Trophoblast cell (in vitro differentiated cells and primary cell): ENCODE measurements at places on chromosomes 7 and 10.

GRCh38 chr7:100394077-100394476 lies 20.8 kb downstream of the PILRA start:
- DNase-seq = no peak

DNA sequence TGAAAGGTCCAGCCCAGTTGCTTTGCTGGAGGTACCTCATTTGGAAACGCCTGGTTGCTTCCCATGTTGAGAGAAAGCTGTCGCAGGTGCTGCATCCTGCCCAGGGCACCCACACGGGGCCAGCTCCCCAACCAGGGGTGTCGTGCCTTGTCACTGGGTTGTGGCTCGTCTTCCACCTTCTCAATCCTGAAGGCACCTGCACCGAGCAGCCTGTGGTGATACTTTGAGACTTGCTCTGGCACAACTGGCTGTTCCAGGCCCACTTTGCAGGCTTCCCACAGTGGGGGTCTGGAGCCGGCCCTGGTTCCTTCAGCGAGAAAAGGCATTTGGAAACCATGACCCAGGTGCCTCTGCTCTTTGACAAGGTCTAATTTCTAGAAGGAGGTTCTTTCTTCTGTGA lies 197.3 kb upstream of the PPP2R2D start:
- DNase-seq = no peak

- peak; percentile 72 for DNase-seq
Observed at GRCh38 chr7:70016044-70016770, 417.9 kb downstream of the AUTS2 start.

DNA sequence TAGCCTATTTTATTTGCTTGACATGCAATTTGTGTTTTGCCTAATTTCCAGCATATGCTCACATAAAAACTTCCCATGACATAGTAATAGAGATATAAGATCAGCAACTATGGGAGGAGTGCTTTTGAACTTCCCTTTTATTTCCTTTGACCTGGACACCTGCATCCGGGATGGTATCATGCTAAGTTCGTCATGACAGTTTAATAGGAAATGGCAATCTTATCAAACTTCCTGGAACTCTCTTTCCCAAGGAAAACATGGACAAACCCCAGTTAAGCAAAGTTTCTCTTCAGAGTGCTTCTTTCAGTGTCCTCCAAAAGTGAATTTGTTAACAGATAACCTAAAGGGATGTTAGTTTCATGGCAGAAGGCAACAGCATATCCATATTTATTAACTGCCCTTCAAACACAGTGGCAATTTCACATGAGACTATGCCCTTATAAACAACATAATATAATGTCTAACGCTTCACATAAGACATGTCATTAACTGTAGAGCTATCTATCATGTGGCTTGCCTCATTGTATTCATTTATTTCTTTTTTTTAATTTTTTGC lies 474.7 kb upstream of the SEMA3A start:
- no peak for DNase-seq

DNA sequence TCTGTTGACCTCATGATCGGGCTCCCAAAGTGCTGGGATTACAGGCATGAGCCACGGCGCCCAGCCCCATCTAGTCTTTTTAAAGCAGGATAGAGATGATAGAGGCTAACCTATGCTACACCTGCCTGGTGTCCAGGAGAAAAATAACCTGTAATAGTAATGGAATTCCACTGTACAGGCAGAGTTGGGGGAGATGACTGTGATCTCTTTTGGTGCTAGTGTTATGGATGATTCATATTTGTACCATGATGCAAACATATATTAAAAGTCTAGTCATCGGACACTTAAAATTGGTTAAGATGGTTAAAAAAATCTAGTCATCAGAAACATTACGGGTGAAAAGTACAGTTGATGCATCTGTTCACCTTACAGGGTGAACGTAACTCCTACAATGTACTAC lies 6.1 kb upstream of the SAR1A start:
- DNase-seq = no peak

DNA sequence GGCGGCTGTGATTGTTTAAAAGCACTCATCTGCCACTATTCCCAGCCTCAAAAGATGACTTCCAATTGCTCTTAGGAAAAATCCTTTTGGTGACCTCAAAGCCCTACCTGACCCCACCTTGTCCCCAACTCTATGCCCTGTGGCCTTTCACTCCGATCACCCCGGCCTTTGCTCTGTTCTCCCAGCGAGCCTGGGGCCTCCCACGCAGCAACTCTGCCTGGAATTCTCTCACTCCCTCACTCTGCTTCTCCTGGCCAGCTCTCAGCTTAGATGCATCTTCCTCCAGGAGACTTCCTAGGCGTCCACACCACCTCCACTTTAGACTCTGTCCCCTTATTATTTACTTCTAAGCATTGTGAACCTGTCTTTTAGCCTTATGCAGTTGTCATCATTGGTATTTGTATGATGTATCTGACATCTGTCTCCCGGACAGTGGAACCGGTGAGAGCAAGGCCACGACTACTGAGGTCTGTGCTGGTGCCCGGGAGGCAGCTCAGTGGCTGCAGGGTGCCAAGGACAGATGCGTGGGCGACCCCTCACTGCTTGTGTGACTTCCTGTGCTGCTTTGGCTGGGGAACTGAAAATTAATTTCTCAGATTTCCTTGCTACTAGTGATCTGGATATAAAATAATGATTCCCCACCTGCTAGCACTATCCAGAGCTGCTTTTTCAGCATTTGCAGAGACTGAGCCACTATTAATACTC lies 63.0 kb downstream of the PIP4K2A start:
- no peak for DNase-seq

DNA sequence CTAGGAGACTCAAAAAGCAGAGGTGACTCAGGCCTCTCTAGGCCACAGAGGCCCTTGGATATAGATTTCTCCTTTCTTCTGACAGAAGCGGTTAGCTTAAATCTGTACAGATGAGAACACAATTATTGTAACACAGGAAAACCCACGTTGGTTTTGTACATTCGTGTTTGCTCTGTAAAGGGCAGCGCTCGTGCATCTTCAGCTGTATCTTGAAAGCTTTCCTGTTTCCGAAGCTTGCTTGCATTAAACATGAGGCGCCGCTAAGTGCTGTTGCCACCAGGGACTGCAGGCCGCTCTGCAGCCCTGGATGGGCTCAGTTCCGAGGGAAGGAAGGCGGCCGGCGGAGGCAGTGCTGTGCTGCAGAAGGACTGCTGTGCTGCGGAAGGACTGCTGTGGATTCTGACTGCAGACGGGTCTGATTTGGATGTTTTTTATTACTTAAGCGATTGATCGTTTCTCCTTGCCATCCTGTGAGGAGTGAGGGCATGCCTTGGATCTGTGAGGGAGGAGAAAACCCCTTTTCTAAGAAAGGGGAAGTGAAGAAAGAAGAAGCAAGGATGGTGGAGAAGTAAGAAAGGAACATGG lies 53.3 kb downstream of the FHIP2A start:
- DNase-seq = no peak

DNA sequence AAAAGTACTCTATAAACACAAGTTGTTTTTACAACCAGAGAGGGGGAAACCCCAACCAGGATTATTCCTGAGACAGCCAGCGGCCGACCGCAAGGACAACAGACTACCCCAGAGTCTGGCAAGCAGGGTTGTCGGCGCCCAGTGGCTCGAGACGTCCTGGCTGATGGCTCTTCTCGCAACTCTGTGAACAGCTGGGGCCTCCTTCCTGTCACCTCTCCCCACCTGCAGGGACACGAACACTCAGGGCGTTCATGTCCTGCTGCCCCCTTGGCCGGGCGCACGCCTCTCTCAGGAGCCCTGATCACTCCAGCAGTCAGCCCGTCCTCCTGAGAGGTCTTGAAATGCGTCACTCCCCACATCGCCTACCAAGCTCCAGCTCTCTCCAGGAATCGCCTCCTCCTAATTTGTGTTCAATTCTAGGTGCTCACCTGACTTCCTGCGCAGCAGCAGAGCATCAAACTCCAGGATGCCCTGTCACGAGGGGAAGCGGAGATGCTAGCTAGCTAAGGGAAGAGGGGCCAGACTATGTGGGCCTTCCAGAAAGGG lies 66.4 kb upstream of the TNRC18 start:
- no peak for DNase-seq

- no peak for DNase-seq
Observed at GRCh38 chr7:139131601-139132041, 22.1 kb upstream of the ZC3HAV1 start.

GRCh38 chr10:72068901-72069446 lies 19.4 kb downstream of the SPOCK2 start:
- DNase-seq = no peak
